Activated T-helper 1 cell treated with anti-CD3 and anti-CD28 coated beads, Interleukin-12 subunit alpha, Interleukin-12 subunit beta, Interleukin-2, Interleukin-4 antibody, amounts not matched to agents 30 ng/mL and 10 ng/mL and 1 ng/mL, durations not matched to agents 14 hours and 24 hours and 36 hours (primary cell): ENCODE measurements at places on chromosomes 4 and X. TPM values are rescaled to one million over a fixed set of nuclear protein-coding genes. Genes with fewer than 3 reads are reported as not detected.

GDPD2 gene
- total RNA-seq, result 0.10 TPM in 1 of 2 replicates, not detected in the other

F8A3 gene
- 27.1 and 27.4 TPM in 2 replicates for total RNA-seq

PDHA1 gene
- 213 and 218 TPM in 2 replicates for total RNA-seq

ERVMER34-1 gene
- 0.05 TPM in 1 of 2 replicates, not detected in the other for total RNA-seq

- no peak overlapping the region for H3K4me3 ChIP-seq
- no peak for DNase-seq
- no peaks in the 10 kb centered on the region for H3K36me3 ChIP-seq
- no peaks in the 10 kb centered on the region for H3K4me1 ChIP-seq
These were observed 92.5 kb upstream of the PAGE3 start for GRCh38 chrX:55357236-55357635.

DNA sequence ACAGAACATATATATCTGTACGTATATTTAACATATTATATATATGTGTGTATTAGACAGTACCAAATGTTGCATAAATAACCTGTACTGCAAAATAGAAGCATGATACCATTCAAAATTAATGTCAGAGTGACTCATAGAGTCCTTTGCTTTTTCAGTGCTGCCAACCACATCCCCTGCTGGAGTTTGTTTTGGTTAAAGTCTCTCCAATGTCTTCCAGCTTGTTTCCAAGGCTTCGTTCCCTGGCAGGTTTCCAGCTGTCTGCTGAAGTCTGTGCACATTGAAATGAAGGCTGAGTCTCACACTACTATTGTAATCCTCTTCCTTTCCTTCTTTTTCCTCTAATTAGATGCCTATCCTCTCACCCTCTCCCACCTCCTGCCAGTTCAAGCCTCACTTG, 14.9 kb downstream of the NRK start:
- no peaks in the 10 kb centered on the region for H3K4me1 ChIP-seq
- no peak overlapping the region for H3K4me3 ChIP-seq
- H3K27ac ChIP-seq, result no peak overlapping the region
- H3K36me3 ChIP-seq, result no peaks in the 10 kb centered on the region
- H3K27me3 ChIP-seq, result no peaks in the 10 kb centered on the region

GRCh38 chr4:6017030-6017429, 1.2 kb downstream of the C4orf50 start:
- no peak for DNase-seq
- H3K27ac ChIP-seq, result no peak overlapping the region
- H3K27me3 ChIP-seq, result peaks cover 2% of the 10 kb centered on the region
- no peaks in the 10 kb centered on the region for H3K36me3 ChIP-seq

DNA sequence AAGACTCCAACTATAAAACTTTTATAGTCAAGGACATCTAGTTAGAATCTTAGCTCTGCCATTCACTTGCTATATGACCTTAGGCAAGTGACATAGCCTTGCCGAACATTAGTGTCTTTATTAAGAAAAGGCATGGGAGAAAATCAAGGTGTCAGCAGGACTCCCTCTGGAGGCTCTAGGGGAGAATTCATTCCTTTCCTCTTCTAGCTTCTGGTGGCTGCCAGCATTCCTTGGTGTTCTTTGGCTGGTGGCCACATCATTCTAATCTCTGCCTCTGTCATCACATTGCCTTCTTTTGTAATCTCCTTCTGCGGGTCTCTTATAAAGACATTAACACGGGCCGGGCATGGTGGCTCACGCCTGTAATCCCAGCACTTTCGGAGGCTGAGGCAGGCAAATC, 99.8 kb downstream of the PPP1R2C start:
- no peaks in the 10 kb centered on the region for H3K4me1 ChIP-seq
- H3K27ac ChIP-seq, result no peak overlapping the region
- H3K27me3 ChIP-seq, result peaks cover 1% of the 10 kb centered on the region
- no peaks in the 10 kb centered on the region for H3K36me3 ChIP-seq
- DNase-seq, result no peak

GRCh38 chr4:42344309-42344708, 53.0 kb upstream of the SHISA3 start:
- no peak for DNase-seq
- no peak overlapping the region for H3K4me3 ChIP-seq
- no peaks in the 10 kb centered on the region for H3K4me1 ChIP-seq
- no peak overlapping the region for H3K27ac ChIP-seq
- no peaks in the 10 kb centered on the region for H3K27me3 ChIP-seq
- H3K36me3 ChIP-seq, result no peaks in the 10 kb centered on the region

- no peak overlapping the region for H3K4me3 ChIP-seq
- peaks cover 8% of the 10 kb centered on the region for H3K27me3 ChIP-seq
- no peak for DNase-seq
- no peaks in the 10 kb centered on the region for H3K4me1 ChIP-seq
- no peaks in the 10 kb centered on the region for H3K36me3 ChIP-seq
These were observed 60.8 kb downstream of the SHROOM2 start for GRCh38 chrX:9847071-9847470.
